ENCODE measurements at places on chromosomes 7 and 10. TPM values are rescaled to one million over a fixed set of nuclear protein-coding genes. Genes with fewer than 3 reads are reported as not detected.

- DNase-seq: no peak
These were observed 51.9 kb downstream of the EPC1 start for GRCh38 chr10:32295027-32295426.

The MYOF gene
- polyA plus RNA-seq: 215 TPM

The NRCAM gene
- 2.2 TPM for polyA plus RNA-seq

The VWDE gene
- polyA plus RNA-seq: 0.07 TPM

DNA sequence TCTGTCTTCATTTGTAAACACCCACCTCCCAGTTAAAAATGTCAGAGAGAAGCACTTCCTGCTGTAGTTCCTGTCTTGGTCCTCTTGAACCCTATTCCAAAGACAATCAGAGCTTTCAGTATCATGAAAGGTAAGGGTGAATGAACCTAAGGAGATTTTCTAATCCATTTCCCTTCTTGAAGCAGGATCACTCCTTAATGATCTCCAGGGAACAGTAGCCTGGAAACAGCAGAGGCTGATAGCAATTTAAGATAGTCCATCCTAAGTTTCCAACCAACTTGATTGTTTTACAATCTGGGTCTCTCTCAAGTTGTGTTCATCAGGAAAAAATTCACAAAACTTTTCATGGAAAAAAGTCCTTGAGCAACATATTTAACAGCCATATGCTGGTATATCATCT, 273.6 kb downstream of the NEBL start:
- no peak for DNase-seq

- no peak for DNase-seq
These were observed 72.4 kb downstream of the TPST1 start for GRCh38 chr7:66277492-66277891.

- DNase-seq: no peak
These were observed 55.4 kb upstream of the IGFBP3 start for GRCh38 chr7:45976485-45976856.

- DNase-seq: no peak
These were observed 196.6 kb upstream of the KIAA1217 start for GRCh38 chr10:24012249-24012803.

GRCh38 chr7:139340808-139341057, 404 bp upstream of the FMC1 start:
- DNase-seq: no peak

DNA sequence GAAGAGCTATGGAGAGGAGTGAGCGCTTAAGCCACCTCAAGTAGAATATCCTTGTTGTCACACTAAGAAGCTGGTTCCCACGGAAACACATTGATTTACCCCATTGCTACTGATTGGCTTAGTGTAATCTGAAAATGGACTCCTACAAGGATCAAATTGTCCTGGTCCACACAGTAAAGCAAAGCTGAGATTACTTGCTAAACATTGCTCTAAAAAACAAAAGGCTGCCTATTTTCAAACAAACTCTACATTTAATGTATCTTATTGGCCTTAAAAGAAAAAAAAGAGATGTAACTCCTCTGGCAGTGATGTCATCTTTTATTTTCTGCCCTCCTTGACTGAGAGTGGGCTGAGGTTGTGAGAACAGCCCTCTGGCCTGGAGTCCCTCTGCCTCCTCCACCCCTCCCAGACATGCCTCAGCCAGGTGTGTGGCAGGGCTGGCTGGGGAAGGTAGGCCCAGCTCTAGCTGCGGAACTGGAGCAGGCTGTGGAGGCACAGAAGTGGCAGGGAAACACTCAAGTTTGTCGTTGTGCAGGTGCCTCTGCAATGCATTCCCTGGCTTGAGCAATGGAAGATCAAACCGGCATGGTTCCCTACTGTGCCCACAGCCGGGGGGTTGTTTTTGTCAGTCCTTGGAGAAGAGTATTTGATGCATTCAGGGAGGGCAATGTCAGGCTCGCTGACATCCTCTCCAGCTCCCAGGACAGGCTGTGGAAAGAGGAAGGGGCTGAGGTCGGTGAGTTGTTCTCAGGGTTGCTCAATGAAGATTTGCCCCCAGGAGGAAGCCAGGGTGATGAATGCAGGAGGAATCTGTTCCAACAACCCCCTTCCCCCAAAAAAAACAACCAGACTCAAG, 9.1 kb downstream of the KLF6 start:
- DNase-seq: peak; percentile 73

- DNase-seq: no peak
These were observed 57.8 kb downstream of the HHEX start for GRCh38 chr10:92747600-92747999.

GRCh38 chr7:24971333-24972165, 8.4 kb downstream of the OSBPL3 start:
- peak; percentile 93 for DNase-seq

DNA sequence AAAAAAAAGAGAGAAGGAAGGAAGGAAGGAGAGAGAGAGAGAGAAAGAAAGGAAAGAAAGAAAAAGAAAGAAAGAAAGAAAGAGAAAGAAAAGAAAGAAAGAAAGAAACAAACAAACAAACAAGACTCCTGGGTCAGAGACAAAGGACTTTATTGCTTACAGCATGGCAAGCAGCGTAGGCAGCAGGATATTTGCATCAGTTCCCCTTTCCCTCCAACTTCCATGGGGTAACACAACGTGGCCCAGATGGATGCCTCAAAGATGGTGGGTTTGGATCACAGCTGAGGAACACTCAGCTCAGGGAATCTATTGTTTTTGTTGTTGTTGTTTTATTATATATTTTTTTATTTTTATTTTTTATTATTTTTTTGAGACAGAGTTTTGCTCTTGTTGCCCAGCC, 128.5 kb upstream of the VKORC1L1 start:
- DNase-seq: no peak

The WNT8B gene
- polyA plus RNA-seq: not detected

Data from fibroblast of lung (primary cell).